ENCODE measurements at places on chromosomes 5 and 9.

DNA sequence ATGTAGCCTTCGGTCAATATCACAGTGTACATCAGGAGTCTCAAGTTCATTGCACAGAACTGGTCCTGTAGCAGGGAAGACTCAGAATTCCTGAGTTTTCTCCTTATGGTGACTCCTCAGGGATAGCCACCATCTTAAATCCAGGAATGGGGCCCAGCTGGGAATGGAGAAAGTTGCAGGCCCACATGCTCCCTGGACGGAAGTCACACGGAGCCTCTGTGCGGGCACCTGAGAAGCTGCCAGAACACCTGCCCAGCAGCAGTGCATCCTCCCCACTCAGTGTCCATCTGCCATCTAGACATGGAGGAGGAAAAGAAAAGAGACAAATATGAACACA, 133.9 kb downstream of the SUSD1 start:
- DNase-seq = no peak

- peak; percentile 17 for DNase-seq
Observed at GRCh38 chr5:169450464-169450863, 133.1 kb upstream of the SPDL1 start.

DNA sequence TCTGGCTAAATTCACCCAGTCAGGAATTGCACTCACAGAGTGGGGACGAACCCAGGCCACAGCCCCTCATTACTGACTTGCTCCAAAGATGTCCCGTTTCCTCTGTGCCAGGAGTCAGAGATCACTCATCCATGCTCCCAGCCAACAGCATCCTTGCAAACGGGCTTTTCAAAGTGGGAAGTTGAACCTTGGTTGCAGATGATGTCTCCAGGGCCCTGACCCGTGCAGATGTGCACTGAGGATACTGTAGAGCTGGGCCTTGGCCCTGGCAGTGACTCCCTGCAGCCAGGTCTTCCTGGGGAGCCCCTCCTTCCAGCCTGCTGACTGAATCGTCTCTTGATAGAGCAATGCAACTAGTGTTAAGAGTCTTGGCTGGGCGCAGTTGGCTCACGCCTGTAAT, 22.3 kb downstream of the TCF7 start:
- no peak for DNase-seq

GRCh38 chr9:94005272-94005901, 50.2 kb upstream of the BARX1 start:
- DNase-seq = no peak

GRCh38 chr9:116394894-116395698, 241.5 kb downstream of the PAPPA start:
- DNase-seq = no peak

GRCh38 chr5:119063579-119064379, 7.1 kb upstream of the DMXL1 start:
- DNase-seq = no peak

GRCh38 chr5:111198281-111198966, 25.8 kb upstream of the CAMK4 start:
- DNase-seq = no peak

DNA sequence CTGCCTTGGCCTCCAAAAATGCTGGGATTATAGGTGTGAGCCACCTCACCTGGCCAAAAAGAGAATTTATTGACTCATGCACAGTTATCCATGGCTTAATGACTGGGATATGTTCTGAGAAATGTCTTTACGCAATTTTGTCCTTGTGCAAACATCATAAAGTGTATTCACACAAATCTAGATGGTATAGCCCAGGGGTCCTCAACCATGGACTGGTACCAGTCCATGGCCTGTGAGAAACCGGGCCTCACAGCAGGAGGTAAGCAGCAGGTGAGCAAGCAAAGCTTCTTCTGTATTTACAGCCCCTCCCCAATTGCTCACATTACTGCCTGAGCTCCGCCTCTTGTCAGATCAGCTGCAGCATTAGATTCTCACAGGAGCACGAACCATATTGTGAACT, 12.4 kb upstream of the SIL1 start:
- DNase-seq = no peak

DNA sequence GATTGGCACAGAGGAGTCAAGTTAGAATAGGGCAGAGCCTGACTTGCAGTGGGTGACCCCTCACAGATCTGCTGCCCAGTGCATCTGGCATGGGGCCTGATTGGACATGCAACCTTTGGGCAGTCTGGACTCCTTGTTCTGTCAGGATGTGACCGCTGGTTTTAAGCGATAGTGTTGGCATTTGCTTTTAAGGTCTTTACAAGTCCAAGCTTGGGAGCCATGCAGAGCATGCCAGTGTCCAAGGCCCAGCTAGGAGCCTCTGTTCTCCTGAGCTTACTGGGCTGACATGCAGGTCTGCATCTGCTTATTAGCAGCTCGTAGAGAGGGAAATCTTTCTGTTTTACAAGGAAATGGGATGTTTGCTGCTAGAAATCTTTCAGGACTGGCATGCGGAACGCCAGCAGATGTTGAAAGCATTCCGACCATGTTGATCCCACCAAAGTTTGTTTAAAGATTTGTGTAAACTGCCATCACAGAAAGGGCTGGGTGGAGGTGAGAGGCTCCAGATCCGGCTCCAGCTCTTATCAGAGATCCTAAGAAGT, 27.5 kb downstream of the GADD45G start:
- DNase-seq = no peak

DNA sequence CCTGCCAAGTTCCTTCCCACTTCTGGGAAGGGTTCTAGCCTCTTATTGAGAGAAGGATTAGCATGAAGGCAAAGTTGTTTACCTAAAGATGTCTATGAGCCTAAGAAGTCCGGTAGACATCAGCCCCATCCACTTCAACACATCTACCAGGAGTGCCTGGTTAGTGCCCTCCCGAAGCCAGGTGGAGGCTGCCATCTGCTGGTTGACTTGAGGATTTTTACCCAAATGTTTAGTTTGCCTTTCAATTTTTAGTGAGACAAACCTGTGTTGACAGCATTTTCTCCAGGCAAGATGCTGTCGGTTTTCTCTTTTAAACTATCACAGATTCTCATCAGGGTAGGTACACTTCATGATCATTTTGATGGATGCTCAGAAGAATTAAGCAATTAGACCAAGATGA, 83.6 kb upstream of the TNFSF8 start:
- DNase-seq = peak; percentile 61

- no peak for DNase-seq
Observed at GRCh38 chr5:113364466-113364865, 70.3 kb downstream of the TSSK1B start.

DNA sequence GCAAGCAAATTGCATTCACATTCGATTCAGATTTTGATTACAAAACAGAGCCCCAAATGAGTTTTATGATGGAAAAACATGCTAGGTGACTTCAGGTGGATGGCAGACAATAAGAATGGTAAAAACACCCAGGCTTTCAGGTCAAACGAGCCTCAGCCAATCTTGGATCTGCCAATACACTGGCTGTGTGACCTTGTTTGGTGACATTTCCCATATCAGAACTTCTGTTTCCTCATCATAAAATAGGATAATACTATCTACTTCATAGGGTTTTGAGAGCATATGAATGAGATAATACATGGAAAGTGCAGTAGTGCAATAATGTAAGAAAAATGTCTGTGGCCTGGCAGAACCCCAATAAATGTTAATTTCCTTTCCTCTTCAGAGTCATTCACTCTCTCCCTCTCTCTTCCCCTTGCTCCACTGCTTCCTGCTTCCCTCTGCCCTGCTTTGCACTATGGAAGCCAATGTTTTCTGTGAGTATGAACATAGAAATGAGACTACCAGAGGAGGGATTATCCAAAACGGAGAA, 54.7 kb downstream of the SH3RF2 start:
- no peak for DNase-seq

- no peak for DNase-seq
Observed at GRCh38 chr5:102764381-102765004, 9.4 kb downstream of the PAM start.

DNA sequence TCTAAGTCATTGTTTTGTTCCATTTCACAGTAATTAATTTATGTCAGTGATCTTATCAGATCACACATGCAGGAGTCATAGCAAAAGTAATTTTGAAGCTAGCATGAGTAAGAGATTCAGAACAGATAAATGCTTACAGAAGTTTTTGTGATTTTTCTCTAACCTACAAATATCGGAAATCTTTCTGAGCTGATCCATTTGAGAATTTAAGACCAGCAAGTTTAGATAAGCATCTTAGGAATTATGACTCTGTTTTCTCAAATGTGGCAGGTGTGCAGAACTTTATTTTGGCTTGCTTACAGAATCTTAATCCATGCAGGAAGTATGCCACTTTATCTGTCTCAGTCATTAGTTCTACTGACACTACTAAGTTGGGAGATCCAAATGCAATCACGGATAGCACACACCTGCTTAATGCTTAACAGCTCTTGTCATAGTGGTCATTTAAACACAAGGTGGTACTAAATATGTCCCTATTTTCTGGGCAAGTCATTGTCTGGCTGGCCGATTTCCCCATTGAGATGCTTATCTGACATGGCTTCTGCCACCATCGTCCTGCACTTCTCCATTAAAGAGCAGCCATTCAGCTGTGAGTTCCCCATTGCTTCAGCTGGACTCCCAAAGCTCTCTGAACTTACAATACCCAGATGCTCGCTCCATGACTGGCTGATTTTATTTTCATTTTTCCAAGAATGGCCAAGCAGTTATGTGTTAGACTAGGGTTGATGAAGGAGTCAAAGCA, 305.4 kb upstream of the NUDT12 start:
- DNase-seq = no peak

DNA sequence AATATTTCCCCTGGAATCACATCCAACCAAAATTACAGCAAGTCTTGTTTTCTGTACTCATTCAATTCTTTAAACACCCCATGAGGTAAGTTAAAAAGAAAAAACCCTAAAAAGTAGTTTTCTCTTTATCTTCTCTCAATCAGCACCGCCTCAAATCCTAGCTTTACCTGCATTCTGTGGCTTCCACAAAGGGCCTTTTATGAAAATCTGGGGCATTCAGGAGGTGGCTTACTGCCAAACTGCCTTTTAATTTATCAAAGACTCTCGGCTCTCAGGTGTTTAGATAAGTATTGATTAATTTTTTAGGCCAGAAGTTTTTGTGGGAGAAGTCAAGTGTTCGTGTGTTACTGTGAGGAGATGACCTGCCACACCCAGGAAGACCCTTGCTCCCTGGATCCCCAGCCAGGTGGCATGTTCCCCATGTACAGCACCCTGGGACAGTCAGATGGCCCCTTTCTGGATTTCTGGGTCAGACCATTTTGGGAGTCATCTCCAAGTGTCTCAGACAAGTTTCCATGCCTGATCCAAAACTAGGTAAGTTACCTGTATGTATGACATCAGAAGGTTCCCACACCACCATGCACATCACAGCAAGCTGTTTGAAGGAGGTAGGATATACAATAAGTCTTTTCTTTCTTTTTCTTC, 6.2 kb upstream of the TMEM171 start:
- DNase-seq = no peak

DNA sequence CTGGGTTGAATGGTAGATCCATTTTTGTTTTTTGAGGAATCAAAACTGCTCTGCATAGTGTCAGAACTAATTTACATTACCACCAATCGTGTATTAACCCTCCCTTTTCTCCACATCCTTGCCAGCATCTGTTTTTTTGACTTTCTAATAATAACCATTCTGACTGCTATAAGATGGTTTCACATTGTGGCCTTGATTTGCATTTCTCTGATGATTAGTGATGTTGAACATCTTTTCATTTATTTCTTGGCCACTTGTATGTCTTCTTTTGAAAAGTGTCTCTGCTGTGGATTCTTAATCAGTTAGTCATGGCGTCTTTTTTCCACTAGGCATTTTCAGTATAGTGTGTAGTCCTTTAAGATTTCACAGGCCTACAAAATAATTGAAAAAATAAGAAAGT, 2144.3 kb upstream of the C9orf72 start:
- no peak for DNase-seq

- DNase-seq = no peak
Observed at GRCh38 chr9:129451089-129451656, 169.7 kb downstream of the C9orf50 start.

DNA sequence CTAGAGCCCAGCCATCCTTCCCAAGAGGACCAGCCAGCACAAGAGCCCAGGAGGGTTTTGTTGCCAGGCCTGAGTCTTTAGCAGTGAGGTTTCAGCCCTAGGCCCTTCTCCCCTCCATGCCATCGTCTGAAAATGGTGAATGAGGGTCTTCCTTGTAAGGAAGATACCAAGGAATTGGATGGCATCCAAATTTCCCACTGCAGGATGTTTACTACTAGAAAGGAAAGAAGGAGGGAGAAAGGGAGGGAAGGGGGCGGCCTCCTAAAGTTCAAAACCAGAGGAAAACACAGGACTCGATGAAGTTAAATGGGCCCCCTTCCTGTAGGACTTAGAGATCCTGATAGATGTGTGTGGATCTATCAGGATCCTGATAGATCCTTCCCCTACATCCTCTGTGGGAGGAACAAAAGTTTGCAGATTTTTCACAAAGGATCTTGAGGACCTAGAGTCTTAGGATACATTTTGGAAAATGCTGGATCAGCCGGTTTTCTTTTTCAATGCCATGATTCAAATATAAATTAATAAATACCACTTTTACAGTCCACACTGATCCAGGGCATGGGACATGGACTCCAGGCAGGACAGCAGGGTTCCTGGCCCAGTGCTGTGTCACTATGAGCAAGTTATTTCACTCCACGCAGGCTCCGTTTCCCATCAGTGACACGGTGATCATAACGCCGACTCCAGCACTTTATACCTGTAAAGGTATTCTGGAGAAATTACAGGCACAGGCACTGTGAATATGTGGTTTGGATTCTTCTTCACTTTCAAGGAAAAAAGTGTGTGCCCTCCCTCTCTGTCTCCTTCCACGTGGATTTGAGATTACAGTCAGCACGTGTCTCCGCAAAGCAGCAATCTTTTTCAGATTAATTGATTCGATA, 40.9 kb downstream of the C5orf15 start:
- DNase-seq = no peak

GRCh38 chr9:133684936-133685361, 48.8 kb downstream of the DBH start:
- no peak for DNase-seq

DNA sequence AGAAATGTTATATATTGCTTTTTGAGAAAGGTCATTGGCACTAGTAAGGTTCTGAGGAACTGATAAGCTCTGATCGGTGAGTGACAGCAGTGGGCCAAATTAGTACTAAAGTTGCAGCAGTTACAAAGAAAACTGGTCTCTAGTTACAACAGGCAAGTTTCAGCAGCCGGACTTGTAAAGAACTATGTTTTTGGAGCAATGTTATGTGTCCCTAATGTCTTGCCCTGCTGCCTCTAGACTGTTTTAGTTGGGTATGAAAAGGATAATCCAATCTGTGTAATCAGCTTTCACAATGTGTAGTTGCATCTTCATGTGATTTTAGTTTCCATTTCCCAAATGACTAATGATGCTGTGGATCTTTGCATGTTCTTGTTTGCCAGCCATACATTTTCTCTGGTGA, 113.5 kb downstream of the CAMK4 start:
- no peak for DNase-seq

GRCh38 chr5:146805081-146805480, 73.5 kb downstream of the PPP2R2B start:
- peak; percentile 65 for DNase-seq

Measured in RCC 7860 (cell line).